KG1 (cell line): ENCODE measurements at places on chromosomes 3 and 15.

DNA sequence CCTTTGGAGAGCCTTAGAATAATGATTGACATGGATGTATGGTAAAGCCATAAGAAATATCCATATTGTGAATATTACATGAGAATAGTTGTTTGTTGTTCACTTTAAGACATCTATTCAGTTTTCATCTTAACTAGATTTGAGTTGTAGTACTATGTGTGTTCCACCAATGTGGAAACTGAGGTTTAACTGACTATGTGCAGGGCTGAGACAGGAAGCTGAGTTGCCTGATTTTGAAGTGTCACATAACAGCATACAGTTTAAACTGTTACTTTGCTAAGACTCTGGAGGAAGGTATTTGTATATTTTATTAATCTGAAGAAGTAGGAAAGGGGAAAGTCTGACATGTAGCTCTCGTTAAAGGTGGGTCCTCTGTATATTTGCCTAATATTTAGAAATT, 2.1 kb downstream of the ECT2 start:
- DNase-seq, result no peak

- no peak for DNase-seq
Observed at GRCh38 chr3:134911586-134912548, 116.8 kb downstream of the EPHB1 start.

DNA sequence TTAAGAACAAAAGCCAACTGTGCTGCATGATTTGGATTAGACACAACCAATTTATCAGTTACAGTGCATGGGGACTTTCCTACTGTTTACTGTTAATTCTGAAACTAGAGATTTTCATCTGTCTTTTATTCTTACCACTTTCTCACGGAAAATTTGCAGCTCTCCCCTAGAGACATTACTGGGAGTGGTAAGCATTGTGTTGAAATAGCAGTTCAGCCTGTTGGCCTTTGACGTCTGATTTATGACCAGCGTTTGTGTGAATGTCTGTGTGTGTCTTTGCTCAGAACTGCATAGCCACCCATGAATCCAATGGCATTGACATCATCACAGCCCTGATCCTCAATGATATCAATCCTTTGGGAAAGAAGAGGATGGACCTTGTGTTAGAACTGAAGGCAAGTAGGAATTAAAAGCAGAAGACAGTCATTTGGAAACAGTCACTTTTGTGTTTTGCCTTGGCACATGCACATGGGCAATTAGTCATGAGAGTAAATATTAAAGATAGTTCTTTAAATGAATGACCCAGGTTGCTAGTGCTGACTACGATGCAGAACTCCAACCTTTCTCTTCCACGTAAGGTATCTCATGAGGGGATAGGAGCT, 202.2 kb upstream of the BHLHE40 start:
- no peak for DNase-seq

GRCh38 chr15:62296756-62297507, 131.8 kb upstream of the C2CD4B start:
- no peak for DNase-seq

DNA sequence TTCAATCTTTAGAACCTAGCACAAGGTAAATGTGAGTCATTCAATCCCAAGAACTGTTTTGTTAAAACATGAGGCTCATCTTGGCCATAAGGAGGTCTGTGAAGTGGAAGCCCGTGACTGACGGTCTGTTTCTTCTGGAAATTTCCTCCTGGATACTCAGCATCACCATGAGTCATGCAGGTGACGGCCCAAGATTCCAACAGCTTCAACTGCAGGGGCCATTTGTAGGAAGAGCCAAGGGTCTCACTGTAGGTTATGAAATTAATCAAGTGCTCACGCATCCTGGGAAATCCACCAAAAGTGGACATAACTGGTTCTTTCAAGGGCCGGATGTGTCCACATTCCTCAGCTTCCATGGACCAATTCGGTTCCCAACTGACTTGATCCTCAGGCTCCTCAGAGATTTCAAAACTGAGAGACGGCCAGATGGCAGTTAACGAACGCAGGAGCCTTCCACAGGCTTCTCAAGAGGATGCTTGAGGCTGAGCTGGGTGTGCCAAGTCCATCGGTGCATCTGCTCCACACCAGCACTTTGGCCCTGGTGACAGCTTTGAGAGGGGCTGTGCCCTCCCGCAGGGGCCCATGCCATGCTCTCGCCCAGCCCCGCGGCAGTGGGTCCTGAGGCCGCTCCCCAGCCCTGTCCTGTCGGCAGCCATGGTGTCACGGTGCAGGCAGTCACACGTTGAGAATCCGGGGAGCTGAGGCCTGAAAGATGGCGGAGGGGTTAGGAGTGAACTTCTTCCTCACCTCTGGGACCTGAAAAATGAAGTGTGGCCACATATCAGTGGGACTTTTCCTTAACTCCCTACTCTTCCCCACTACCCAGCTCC, 8.5 kb downstream of the MAP6D1 start:
- DNase-seq, result no peak

GRCh38 chr15:39244776-39245175, 336.1 kb upstream of the THBS1 start:
- no peak for DNase-seq

DNA sequence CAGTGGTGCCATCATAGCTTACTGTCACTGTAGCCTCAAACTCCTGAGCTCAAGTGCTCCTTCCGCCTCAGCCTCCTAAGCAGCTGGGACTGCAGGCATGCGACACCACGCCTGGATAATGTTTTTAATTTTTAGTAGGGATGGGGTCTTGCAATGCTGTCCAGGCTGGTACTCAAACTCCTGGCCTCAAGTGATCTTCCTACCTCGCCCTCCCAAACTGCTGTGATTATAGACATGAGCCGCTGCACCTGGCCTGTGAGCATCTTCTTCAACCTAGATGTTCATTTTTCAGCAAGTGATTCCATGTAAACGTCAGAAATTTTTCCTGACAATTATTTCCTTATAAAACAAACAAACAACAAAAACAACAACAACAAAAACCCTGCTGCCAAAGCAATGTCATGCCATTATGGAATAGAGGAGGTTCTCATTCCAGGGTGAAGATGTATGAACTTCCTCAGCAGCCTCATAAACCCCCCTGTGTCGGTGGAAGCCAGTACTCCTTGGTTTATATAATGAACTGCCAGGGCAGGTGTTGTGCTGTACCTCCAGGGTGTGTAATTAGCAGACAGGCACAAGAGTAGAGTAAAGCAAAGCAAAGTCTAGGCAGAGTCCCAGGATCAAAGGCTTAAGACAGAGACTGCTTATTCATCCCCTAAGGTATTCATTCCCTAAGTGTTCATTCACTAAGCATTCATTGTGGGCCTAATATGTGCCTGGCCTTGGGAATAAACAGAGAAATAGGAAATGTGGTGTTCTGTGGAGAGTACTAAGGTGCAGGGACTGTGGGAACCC, 44.6 kb downstream of the NR2C2 start:
- no peak for DNase-seq

DNA sequence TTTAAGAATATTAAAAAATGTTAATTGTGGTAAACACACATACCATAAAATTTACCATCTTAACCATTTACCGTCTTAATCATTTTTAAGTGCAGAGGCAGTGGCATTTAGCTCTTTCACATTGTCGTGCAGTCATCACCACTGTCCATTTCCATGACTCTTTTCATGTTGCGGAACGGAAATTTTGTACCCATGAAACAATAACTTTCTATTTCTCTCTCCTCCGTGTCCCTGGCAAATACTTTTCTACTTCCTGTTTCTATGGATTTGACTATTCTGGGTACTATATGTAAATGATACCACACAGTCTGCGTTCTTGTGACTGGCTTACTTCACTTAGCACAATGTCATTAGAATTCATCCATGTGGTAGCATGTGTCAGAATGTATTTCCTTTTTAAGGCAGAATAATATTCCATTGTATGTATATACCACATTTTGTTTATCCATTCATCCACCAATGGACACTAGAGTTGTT, 27.9 kb downstream of the AKAP13 start:
- DNase-seq, result no peak

- DNase-seq, result no peak
Observed at GRCh38 chr15:63759752-63760151, 74.0 kb downstream of the HERC1 start.

- no peak for DNase-seq
Observed at GRCh38 chr3:144257381-144257780, 285.8 kb downstream of the DIPK2A start.

DNA sequence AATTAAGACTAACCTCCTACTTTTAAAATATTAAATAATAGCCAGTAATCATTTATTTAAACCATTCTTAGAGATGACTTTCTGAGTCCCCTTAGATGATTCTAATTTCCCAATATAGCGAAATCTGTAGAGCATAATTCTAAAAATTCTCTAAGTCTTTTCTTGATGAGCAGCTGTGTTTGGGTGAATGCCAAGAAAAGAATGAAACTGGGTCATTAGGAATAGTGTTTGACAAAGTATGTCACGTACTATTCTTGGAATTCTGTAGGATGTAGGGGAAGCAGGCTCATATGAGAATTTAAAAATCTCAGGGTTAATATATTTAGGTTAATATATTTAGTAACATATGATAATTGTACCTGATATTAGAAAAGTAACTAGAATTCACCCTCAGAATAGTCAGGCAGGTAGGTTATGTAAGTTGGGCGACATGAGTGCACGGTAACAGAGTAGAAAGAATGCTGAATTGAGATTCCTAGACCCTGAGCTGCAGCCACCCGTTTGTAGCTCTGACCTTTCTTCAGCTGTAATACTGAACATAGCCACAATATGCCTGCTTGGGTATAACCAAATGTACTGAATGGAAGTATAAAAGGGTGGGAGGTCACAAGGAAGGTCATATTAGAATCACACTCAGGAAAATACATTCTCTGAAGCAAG, 524.3 kb downstream of the UNC13C start:
- no peak for DNase-seq

- DNase-seq, result no peak
Observed at GRCh38 chr3:71478568-71478967, 105.0 kb downstream of the FOXP1 start.

- no peak for DNase-seq
Observed at GRCh38 chr15:88631464-88632028, 7.3 kb upstream of the ISG20 start.

DNA sequence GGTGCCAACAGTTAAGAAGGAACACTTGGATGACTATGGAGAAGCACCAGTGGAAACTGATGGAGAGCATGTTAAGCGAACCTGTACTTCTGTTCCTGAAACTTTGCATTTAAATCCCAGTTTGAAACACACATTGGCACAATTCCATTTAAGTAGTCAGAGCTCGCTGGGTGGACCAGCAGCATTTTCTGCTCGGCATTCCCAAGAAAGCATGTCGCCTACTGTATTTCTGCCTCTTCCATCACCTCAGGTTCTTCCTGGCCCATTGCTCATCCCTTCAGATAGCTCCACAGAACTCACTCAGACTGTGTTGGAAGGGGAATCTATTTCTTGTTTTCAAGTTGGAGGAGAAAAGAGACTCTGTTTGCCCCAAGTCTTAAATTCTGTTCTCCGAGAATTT, 3.0 kb downstream of the SKIL start:
- no peak for DNase-seq

DNA sequence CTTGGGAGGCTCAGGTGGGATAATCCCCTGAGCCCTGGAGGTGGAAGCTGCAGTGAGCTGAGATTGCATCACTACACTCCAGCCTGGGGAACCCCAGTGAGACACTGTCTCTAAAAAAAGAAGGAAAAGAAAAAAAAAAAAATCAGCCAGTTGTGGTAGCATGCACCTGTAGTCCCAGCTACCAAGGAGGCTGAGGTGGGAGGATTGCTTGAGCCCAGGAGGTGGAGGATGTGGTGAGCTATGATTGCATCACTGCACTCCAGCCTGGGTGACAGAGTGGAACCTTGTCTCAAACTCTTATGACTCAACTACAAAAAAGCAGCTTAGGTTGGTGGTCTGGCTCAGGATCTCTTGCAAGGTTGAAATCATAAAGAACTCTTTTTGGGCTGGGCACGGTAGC, 19.3 kb upstream of the GPX1 start:
- DNase-seq, result no peak

- DNase-seq, result no peak
Observed at GRCh38 chr15:100981086-100981485, 61.9 kb downstream of the LRRK1 start.

- DNase-seq, result peak; percentile 61
Observed at GRCh38 chr3:100072326-100073048, 41.8 kb downstream of the FILIP1L start.

- no peak for DNase-seq
Observed at GRCh38 chr15:88982304-88982945, 69.2 kb upstream of the MFGE8 start.

- DNase-seq, result no peak
Observed at GRCh38 chr3:20353286-20353685, 167.3 kb upstream of the SGO1 start.

- no peak for DNase-seq
Observed at GRCh38 chr15:61444585-61444984, 215.5 kb upstream of the RORA start.

- no peak for DNase-seq
Observed at GRCh38 chr3:74089814-74090213, 465.1 kb upstream of the PDZRN3 start.

DNA sequence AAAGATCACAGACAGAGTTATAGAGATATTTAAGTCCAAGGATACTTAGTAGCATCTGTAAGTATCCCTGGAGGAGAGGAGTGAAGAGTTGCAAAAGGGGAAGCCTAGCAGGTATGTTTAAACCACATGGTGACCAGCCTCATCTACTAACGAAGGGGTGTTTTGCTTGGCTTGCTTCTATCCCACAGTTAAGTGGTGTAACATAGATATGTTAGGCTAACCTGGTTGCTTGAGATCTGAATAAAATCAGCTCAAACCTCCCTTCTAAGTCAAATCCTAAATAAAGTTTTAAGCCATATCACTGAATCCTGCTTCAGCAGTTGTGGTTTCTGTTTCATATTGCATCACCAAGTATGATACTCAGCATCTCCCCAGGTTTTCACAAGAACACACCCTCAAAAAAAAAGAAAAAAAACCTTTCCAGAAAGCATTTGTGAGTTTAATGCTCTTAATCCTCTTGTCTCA, 880.2 kb downstream of the ROBO1 start:
- no peak for DNase-seq

GRCh38 chr3:134374791-134375581, 739 bp upstream of the AMOTL2 start:
- DNase-seq, result no peak

DNA sequence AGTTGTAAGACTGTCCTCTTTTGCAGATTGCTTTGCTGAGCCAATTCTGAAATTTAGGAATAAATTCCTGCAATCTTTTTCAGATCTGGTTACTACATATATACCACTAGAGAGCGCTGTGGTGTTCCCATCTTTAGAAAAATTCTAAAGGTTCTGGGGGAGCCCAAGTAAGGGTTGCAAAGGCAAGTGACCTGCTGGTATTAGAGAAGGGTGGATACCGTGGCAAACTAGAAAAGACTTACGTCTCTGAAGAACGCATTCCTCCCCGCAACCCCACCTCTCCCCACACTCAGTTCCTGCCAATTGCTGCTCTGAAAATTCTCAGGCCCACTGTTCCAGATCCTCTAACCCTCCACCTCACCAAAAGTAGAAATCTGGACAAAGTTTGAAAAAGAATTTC, 48.5 kb downstream of the EFHB start:
- no peak for DNase-seq

DNA sequence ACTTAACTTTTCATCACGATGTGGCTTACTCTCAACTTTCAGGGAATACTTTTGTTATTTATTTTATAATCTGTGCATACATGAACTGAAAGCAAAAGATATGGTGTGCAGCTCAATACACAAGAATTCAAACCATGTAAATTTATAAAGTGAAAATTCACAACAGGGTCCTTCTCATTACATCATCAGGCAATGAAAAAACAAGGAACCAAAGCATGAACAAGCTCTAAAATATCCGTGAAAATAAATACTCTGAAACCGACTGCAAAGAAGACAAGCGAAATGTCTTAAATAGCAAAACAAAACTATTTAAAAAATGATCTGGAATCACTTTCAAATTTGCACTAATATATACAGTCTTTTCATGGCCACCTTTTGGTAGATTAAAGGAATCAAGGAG, 28.9 kb downstream of the GNB5 start:
- no peak for DNase-seq
